Stimulated activated CD4-positive, alpha-beta T cell treated with anti-CD3 and anti-CD28 coated beads, TNF-alpha, amount 100 ng/mL, for 48 hours (primary cell): ENCODE measurements at places on chromosomes 3 and 15.

GRCh38 chr15:92140796-92141195 is 252.9 kb upstream of the ST8SIA2 start:
- no peak for DNase-seq

DNA sequence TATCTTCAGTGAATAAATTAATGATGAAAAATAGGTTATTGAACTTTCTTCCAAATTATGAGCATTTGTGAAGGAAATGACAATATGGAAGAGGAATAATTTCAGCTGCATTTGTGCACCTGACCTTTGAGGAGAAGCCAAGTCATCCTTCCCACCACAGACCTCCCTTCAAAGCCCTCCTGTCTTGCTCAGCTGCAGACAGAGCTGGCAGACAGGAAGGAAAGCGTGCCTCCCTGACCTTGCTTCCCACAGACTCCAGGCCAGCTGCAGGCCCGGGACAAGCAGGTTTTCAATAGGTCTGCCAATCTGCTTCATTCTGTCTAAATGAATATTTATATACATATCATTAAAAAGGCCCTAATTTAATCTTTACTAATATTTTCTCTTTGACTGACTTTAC is 152.9 kb upstream of the RBMS3 start:
- no peak for DNase-seq

DNA sequence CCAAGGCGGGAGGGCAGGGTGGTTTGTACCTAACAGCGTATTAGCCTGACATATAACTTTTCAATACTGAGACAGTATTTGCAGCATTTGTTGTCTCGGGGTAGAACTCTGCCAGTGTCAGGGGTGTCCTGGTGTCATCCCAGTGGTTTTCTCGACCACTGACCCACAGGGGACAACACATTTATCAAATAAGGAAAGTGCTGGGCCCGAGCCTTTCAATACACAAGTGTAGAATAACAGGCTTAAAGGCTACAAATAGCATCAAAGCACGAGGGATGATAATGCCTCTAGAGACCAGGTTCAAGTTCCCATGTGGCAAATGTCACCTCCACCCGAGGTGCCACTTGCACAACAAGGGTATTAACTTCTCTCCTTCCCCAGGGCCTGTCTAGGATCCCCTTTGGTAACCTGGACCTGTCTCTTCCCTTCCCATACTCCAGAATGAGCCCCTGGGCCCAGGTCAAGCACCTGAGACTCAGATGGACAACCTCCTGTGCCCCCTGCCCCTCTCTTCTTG is 9.5 kb upstream of the SLC6A6 start:
- DNase-seq, result no peak

- no peak for DNase-seq
Measured at GRCh38 chr3:154195620-154196356, 74.6 kb downstream of the ARHGEF26 start.

DNA sequence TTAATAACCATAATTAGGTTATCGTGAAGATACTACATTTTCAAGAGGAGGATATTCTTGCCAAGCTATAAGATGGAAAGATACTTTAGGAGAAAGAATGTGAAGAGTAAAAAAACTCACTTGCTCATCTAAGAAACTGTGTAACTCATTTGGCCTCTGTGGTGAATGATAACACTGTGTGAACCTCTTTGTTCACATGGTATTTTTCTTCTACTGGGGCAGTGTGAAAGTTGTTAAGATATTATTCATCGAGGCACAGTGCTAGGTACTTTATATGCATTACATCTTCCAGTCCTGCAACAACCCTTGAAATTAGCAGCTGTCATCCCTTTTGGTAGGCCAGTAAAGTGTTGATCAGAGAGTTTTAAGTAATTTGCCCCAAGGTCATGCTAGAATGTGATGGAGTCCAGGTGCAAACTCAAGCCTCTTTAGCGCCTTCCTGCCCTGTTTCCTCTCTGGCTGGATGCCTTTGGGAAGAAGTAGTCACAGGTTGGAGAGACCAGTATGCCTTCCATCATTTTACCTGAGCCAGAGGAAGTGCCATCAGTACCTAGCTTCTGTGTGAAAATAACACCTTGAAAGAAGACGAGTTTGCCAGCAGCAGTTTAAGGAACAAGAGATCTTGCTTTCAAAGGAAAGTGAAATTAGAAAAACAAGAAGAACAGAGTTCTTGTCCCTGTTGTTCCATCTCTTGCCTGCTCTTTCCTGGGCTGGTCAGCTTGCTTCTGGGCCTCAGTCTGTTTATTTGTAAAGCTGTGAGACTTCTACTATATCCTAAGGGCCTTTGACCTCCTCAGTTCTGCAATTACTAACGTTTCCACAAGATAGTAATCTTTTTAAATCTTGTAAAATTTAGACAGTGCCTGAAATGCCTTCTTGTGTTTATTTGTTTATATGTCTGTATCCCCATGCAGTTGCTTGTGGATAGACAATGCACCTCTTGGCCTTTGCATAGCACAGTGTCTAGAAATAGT is 179.3 kb downstream of the FNDC3B start:
- DNase-seq, result no peak

GRCh38 chr3:163315786-163316185 is 1762.5 kb downstream of the SI start:
- no peak for DNase-seq

GRCh38 chr3:55242921-55243320 is 244.2 kb downstream of the WNT5A start:
- DNase-seq, result no peak

DNA sequence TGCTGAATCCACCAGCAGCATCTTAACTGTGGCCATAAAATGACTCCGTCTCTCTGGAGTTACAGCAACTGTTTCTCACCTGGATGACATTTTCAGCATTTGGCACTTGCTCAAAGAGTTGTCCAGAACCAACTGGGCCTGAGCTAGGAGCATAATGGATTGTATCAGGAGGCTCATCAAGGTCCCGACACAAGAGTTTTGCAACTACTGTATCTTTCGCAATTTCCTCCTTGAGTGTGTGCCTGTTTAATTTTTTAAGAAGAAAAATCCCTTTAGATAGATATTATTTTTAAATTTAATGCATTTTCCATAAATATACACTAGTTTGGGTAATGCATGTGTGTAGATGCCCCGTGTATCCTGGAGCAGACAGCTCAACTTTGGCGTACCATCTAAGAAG is 44.3 kb upstream of the C3orf49 start:
- no peak for DNase-seq

GRCh38 chr15:78012643-78013077 is 64.9 kb downstream of the TBC1D2B start:
- DNase-seq, result no peak

DNA sequence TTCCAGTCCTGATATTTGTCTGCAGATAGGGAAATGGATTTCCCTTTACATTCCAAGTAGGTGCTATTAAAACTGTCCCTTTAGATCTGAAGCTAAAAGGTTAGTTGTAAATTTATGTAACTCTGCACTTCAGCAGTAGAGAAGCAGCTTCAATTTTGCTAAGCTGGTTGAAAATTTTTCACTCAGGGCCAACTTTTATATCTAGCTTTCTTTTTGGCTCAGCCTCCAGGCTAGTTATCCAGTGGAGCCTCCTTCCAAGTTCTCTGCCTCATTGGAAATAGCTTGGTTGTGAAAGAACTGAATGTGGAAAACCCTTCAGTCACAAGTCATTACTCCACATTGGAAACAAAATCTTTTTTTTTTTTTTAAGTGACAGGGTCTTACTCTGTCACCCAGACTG is 8.2 kb upstream of the ZNF660 start:
- DNase-seq, result no peak

DNA sequence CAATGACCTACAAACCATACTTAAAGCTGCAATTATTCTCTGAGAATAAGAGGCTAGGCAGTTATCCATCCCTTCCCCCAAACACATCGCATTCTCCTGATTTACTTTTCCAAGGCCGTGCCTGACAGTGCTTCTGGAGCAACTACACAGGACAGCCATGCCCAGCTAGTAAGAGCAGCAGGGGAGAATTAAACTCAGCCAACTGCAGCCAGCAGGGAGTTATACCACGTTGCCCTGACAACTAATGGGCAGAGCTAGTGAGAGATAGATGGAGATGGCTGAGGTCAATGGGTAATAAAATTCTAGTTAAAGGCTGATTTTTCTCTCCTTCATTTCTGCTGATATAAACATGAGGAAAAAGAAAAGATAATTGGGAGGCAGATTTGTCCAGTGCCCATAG is 193.8 kb upstream of the PPP2R3A start:
- DNase-seq, result no peak

- no peak for DNase-seq
Measured at GRCh38 chr3:48469046-48469915, 22.7 kb downstream of the ATRIP start.

DNA sequence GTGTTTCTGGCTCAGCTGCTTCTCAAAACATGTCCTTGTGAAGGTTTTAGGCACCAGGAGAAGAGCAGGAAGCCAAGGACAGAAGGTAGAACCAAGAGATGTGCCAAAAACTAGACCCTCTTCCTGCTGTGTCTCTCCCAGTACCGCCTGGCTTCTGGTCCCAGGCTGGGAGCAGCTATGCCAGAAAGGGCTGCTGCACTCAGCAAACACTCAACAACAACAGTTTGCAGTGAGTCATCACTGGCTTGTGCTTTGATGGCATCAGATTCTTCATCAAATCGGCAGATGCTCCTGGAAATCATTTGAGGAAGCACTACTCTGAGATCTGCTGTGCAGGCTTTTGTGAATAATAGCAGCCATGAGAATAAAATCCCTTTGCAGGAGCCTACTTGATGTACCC is 63.2 kb downstream of the DGKG start:
- DNase-seq, result no peak
